ENCODE measurements at places on chromosomes 6 and 20.

GRCh38 chr20:24776755-24777271 lies 172.3 kb upstream of the CST7 start:
- DNase-seq, result no peak

- no peak for DNase-seq
Measured at GRCh38 chr20:44479643-44480042, 4.0 kb downstream of the TTPAL start.

- no peak for DNase-seq
Measured at GRCh38 chr6:36888654-36889481, 3.1 kb downstream of the C6orf89 start.

- no peak for DNase-seq
Measured at GRCh38 chr20:49668181-49668877, 45.3 kb downstream of the B4GALT5 start.

DNA sequence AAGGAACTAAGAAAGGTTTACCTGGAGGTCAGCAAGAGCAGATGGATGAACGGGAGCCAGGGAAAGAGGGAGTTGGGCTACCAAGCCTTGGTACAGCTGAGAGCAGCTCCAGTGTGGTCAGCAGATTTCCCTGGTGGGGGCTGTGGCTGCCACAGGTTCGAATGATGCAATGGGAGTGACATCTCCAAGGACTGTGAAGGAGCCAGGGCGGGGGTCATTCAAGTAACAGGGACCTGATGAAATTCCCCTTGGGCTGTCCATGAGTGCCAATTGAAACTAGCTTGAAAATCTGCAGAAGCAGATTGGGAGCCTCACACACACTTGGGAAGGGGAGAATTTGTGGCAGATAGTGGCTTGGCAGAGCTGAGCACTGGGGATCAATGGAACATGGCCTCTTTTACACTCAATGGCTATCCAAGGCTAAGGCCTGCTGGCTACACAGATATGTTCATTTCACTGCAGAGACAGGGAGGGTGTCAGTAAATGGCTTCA lies 247.0 kb upstream of the ECI2 start:
- DNase-seq, result no peak

DNA sequence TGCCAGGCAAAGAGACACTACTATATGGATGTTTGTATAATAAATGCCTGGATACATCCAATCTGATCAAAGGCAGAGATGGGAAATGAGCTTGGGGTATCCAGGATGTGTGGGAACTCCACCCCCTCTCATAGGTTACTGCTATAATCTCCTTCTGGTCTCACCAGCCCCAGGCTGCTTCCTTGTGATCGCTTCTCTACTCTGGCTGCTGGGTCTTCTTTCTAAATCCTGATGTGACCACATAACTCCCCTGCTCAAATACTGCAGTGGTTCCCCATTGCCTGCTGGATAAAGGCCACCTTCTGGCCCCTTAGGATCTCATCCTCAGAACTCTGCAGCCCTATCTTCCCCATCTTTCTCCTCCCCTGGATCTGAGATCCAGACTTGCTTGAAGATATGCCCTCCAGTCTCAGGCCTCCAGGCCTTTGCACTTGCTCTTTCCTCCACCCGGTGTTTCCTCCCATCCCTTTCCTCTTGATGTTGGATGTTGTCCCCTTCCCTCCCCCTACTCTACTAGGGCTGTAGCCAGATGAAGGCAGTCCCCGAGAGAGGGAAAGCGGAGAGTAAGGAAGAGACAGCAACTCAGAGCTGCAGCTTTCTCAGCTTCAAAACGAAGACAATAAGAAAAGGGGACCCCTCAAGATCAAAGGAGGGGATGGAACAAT lies 828 bp upstream of the XKR7 start:
- DNase-seq, result peak; percentile 51

DNA sequence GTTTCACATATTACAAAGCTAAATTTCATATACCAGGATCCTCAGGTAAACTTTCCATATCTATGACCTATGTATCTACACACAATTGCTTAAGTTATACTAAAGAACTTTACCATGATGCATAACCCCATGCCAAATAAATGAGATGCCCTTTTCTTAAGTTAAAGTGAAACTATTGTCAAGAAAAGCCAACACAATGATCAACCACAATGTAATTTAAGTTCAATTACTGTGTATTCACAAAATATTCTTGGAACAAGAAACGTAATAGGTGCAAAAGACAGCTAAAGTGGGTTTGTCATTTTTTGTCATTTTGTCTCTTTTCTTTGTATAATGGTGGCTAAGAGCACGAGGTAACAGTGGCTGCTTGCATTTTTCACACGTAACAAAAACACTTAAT lies 158.0 kb upstream of the SHLD1 start:
- no peak for DNase-seq

GRCh38 chr20:17993546-17993945 lies 24.7 kb downstream of the MGME1 start:
- no peak for DNase-seq

DNA sequence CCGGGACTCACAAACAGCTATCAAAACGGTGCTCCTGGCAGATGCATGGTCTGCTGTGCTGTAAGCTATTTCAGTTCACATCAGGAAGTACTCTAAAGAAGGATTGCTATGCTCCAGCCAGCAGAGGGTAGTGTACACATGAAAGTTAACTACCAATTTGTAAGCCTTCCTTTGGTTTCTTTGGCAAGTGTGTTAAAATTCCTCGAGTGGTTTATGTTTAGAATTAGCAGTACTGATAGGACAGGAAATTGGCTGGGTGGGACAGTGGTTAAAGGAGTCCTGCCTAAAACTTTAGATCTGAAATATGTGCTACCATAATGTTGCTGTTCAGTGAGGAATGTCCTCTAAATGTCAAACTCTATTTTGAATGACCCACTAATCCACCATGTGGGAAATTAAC lies 47.4 kb downstream of the TRMT11 start:
- peak; percentile 69 for DNase-seq

- DNase-seq, result peak; percentile 64
Measured at GRCh38 chr6:53793318-53794136, 1.3 kb upstream of the LRRC1 start.

- DNase-seq, result peak; percentile 52
Measured at GRCh38 chr6:2103765-2104523, 141.5 kb downstream of the GMDS start.

DNA sequence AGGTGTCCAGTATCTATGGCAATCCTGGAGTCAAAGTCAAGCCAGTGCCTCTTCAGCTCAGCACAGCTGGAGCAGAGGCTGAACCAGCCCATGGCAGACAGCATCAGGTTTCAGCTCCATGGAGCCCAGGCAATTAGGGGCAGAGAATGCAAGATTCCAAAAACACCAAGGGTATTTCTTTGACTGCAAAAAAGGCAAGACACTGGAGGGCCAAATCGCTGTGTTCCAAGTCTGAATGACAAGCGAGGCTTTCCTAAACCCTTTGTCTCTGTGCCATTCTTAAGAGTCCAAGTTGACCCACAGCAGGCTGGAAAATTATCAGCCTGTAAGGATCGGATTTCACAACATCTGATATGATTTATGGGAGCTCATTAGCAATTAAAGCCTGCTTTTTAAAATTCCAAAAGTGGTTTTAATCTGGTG lies 49.7 kb upstream of the TGM3 start:
- no peak for DNase-seq

GRCh38 chr6:45320349-45320748 lies 7.8 kb upstream of the RUNX2 start:
- DNase-seq, result no peak

DNA sequence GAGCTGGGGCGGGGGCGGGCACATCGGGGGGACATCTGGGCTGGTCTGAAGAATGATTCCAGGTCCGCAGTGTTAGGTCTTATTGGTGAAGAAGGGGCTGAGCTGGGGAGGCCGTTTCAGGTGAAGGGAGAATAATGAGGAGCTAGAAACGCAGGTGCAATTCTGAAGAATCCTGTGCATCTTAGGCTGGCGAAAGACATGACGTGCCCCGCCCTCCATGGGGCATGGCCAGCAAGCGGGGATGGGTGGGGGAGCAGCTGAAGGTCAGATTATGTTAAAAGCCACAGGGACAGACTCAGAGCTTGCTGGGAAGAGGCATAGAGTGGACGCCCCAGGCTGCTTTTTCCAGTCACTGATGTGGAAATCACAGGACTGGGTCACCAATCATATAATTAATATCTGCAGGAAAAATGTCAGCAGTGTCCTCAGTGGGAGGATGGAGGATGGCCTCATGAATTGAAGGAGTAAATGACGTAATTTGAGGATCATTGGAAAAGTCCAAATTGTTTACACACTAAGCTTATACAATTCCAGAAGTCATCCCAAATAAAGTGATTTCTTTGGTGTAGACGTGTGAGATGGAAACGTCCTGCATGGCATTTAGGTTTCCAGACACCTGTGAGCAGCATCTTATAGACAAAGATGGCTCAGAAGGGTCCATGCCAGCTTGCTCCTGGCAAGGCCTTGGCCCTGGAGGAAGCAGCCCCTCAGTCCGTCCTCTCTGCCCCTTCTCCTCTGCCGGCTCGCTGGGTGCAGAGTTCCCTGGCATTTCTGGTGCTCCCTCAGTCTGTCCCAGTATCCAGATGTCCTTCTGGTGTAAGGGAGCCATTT lies 109.6 kb upstream of the FRMD1 start:
- DNase-seq, result no peak

DNA sequence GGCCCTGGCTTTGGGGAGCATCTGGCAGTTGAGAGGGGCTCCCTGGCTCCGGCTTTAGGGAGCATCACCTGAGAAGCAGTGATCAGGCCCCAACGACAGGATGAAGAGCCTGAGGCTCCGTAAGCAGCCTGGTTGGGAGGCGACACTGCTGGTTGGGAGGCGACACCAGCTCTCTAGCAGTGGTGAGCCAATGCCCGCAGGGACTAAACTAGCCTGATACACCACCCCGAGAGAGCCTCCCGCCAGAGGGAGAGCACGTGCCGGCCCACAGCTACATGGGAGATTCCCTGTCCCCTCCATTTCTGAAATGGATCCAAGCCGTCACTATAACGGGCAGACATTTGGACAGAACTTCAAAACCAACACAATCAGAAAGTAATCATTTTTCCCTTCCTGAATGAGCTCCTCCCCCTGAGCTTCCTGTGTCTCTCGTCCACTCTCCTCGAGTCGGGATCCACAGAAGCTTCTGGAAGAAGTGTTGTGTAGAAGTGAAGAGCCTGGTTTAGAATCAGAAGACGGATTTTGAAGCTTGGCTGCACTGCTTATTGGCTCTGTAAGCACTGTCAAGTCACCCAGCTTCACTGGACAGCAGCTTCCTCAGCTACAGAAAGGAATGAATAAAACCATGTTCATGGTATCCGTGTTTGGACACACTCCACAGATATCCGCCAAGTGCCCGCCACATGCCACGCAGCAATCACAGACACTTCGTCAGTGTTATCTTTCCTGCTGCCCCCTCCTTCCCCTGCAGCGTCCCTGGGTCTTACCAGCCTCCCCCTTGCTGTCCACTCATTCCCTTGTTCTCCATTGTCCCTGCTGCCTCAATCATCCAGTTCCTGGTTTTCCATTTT lies 199.6 kb downstream of the TTLL2 start:
- DNase-seq, result no peak

DNA sequence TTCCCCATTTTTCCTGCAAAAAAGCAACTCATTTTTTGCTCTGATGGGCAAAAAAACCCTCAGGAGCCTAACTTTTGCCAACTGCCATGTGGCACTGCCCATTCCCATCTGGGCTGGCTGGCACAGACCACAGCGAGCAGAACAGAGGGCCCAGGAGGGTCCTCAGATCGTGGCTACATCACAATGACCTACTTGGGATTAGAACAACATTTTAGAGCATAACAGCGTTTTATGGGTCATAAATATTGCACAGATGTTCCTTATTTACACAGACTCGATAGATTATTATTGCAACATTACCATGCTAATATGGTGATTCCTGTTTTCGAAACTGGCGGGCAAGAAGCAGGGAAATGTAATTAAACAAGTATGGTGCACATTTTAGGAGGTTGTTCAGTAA lies 28.0 kb downstream of the PTPRT start:
- DNase-seq, result no peak

DNA sequence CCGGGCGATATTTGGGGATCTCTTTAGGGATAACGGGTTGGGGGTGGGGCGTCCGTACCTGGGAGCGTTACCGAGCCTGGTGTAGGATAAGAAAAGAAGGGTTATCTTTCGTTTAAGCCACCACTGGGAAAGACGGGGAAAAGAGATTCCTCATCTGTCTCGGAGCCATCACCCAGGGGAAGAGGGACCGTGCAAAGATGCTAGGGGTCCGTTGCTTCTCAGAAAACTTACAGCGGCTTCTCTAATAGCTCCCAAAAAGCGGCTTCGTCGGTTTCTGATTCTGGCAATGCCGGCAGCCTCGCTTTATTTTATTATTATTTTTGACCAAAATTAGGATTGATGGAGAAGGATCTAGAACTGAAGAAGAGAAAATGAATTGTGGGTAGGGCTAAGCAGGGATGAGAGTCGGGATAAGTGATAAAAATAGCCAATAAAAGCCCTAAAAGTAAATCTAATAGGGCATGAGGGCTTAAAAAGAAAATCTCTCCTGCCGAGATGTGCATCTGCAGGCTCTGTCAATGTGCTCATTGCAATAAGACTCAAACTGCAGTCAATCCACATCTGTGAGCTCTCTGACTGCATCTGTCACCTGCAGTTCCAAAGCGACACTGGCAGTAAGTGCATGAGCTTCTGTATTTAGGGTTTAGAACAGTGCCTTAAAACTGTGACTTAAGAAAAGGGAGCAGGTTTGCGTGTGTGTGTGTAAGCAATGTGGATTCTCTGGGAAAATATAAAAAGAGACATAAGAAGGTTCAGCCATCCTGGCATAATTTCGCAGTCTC lies 801 bp downstream of the TBPL1 start:
- no peak for DNase-seq

GRCh38 chr20:35248641-35249475 lies 22.4 kb downstream of the MMP24 start:
- DNase-seq, result peak; percentile 97
